Ascending aorta (tissue), 2 donors: ENCODE measurements at places on chromosomes 11 and 22.

DNA sequence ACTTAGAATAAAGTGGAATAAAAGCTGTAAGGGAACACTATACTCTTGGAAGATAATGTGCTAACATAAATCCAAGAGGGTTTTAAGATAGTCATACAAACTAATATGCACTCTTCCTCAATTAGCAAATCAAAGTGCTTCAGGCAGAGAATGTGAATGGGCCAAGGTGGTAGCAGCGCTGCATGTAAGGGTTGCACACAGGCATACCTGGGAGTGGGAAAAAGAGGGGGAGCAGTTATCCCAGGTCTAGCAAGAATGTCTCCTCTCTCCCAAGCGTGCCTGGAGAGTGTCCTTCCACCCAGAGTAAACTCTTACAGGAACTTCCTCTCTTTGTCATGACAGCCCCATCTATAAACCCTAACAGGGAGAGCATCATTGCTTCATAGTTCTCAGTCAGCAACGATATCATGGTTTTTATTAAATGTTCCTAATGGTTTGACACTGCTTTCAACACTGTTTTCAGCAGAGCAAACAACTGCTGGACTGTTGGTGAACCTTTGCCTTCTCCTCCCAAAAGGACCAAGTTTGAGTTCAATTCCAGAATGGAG, 61.6 kb downstream of the SYTL2 start:
- no peak for DNase-seq

DNA sequence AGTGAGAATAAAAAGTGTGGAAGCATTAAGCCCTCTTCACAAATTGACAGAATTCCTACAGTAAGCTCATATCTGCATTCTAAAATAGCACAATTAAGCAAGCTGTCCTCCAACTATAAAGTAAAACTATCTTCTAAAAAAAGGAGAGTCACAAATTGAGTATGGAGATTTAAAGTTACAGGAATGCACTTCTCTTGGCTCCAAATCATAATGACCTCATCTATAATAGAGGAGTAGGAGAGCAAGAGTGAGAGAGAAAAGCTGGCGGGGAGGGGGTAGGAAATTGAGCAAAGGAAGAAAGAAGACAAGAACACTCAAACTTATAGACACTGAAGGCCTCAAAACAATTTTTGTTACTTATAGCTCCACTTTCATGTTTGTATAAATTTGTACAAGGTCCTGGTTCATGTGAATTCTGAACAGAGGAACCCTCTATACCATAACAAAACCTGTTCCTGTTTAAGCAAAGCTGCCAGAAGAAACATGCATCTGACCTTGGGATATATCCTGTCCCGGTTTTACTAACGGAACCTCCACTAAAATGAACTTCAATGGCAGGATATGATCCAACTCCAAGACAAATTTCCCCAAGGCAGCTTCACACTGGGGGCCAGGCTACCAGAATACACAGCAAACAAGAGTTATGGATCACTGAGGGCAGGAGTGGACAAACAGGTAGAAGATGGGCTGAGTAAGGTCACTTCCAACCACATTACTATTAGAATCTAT, 37.2 kb downstream of the SLC35F2 start:
- DNase-seq, result no peak

DNA sequence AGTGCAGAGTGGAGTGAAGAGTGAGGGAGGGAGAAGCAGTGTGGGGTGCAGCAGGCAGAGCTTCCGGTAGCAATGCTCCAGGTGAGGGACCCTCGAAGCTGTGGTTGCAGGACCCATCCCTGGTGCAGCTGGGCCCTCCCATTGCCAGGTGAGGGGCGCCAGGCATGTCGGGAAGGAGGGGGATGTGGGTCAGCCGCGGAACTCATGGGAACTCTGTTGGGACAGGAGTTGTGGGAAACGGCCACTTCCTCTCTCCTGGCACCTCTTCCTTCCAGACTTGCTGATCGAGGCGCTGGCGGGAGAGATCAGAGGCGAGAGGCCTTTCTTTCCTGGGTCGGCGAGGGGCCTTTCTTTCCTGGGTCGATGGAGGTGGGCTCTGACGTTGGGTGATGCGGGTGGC, 48.5 kb downstream of the TPCN2 start:
- DNase-seq, result no peak

DNA sequence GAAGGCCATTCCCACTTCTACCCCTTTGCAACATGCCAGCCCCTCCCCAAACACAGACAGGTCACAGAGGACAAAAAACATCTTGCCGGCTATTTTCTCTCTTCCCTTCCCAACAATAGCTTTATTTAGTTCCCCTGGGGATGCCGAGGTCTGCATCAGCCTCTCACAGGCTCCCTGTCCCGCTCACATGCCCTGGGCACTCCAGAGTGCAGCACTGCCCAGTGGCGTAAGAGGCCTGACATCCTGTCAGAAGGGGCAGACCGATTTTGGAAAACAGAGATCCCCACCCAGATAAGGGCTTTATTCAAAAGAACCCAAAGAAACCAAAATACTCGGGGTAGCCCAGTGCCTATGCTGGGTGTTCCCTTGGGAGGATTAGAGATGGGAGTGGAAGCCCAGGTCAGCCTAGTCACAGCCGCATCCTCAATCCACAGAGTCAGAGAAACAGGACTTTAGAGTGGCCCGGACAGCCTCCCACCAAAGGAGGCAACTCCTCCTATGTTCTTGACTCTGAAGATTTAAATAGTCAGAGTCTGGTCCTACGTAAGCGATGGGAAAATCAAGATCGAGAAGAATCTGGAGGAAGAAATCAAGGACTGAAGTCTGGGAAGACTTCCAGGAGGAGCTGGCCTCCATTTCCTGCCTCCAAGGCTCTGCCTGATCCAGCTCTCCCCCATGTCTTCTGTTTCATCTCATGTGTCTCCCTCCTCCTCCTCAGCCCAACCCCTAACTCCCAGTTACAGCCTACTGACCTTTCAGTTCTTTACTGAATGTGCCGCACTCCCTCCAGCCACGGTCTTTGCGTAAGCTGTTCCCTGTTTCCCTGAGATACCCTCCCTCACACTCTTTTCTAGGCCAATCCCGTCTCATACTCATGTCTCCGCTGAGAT, 129.3 kb downstream of the FBXO7 start:
- no peak for DNase-seq

DNA sequence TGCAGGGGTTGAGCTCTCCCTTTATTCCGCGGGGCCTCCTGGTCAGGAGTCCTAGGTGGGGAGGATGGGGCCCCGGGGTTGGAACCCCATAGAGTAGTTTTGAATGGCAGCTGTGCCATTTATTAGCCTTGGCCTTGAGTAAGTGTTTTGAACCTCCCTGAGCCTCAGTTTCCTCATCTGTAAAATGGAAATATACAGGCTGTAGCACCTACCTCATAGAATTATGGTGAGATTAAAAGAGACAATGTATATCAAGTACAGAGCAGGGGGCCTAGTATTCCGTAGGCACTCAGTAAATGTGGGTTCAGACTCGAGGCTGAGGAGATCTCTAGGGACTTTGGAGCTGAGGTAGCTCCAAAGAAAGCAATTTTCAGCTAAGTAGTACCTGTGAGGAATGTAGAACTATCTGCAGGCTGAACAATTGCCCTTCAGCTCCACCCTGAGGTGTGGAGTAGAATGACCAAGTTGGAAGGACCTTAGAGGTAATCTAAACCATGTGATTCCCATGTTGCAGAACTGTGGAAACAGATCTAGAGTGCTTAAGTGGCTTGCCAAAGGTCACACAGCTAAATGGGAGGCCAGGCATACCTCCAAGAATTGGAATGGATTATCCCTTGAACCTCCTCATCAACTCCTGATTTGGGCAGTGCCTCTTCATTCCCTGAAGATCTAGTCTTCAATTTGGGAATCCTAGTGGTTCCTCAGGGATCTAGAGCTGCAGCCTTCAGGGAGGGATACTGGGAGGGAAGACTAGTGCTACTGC, 682 bp downstream of the PGAP2 start:
- no peak for DNase-seq

GRCh38 chr11:27721264-27722116, 21.2 kb upstream of the BDNF start:
- no peak for DNase-seq

DNA sequence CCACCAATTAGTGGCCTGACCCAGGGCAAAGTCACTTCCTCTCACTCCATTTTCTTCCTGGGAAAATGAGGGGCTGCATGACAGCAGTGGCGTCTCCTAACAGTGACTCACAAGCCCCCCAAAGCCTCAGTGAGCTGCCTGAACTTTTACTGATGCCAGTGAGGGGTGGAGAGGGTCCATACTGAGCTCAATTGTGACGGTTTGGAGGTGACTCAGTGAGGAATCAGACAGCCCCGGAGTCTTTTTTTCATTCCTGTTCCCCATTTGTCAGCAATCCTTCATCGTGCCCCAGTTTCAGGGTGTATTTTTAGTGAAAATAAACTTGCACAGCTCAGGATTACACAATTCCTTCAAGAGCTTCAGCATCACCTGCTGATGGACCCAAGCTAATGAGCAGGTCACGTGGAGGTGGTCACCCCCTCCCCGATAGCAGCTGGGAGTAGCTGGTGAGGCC, 30.1 kb upstream of the RASD2 start:
- DNase-seq, result no peak

- DNase-seq, result no peak
Observed at GRCh38 chr22:24893341-24894070, 53.0 kb downstream of the LHFPL7 start.

DNA sequence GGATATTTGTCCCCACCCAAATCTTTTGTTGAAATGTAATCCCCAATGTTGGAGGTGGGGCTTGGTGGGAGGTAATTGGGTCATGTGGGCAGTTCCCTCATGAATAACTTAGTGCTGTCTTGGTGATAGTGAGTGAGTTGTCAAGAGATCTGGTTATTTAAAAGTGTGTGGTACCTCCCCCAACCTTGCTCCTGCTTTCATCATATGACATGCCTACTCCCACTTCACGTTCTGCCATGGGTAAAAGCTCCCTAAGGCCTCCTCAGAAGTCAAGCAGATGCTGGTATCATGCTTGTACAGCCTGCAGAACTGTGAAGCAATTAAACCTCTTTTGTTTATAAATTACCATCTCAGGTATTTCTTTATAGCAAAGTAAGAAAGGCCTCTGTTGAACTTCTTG, 30.6 kb downstream of the AAMDC start:
- DNase-seq, result no peak

GRCh38 chr11:37078521-37078920, 480.5 kb upstream of the RAG2 start:
- no peak for DNase-seq

DNA sequence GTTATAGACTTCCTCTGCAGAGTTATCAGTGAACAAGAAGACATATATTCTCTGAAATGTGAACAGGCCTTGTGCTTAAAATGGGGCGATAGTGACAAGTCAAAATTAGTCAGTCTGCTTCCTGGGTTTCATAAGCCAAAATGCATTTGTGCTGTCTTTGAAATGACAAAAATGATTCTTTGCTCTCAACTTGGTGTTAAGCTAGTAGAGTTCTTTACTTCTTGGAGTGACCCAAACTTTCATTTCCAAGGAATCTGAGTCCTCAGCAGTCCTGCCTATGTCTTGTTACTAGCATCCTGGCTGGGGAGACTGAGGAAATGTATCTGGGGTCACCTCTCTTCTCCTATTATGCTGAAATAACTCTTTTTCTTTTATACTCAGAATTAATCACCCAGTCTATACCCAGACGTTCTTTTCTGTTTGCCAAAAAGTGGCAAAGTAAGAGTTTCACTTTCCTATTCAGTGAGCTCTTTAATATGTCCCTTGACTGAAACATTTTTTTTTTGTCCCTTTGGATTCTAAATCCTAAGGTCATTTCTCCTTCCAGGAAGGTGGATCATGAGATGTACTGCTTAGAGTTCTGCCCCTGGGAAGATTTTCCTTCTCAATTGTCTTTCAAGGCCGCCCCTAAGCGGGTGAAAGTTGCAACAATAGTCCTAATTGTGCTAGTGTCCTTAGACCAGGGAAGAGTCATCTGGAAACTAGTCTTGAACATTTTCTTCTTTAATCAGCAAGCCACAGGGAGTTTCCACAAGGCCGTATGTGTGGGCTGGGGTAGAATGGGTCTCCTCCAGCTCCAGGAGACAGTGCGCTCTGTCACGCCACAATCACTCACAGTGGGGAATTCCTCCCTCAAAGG, 53.0 kb upstream of the RDX start:
- DNase-seq, result no peak

GRCh38 chr22:23269441-23270211, 89.3 kb downstream of the BCR start:
- DNase-seq, result no peak

- DNase-seq, result no peak
Observed at GRCh38 chr11:68843052-68843561, 1.4 kb upstream of the CPT1A start.

GRCh38 chr11:75697906-75698581, 19.6 kb upstream of the MOGAT2 start:
- DNase-seq, result no peak

GRCh38 chr11:1411301-1411700, 21.6 kb downstream of the BRSK2 start:
- no peak for DNase-seq

DNA sequence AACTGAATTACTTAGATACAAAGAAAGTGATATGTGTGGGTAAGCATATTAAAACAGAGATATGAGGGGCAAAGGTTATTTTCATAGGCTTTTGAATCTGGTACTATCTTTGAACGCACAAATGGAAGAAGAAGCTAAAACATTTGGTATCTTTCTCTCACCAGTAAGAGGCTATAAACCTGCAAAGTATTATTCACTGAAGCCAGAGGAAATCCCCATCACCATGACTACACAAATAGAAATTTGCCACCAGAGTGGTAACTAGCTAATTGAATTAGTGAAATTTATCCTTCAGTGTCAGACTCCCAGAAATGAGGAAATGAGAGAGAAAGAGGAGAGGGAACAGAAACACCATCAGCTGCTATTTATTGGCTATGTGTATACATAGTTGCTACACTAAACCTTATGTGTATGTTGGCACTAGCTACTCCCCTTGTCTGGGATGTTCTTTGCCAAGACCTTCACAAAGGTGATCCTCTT, 503.4 kb downstream of the DLG2 start:
- DNase-seq, result no peak

DNA sequence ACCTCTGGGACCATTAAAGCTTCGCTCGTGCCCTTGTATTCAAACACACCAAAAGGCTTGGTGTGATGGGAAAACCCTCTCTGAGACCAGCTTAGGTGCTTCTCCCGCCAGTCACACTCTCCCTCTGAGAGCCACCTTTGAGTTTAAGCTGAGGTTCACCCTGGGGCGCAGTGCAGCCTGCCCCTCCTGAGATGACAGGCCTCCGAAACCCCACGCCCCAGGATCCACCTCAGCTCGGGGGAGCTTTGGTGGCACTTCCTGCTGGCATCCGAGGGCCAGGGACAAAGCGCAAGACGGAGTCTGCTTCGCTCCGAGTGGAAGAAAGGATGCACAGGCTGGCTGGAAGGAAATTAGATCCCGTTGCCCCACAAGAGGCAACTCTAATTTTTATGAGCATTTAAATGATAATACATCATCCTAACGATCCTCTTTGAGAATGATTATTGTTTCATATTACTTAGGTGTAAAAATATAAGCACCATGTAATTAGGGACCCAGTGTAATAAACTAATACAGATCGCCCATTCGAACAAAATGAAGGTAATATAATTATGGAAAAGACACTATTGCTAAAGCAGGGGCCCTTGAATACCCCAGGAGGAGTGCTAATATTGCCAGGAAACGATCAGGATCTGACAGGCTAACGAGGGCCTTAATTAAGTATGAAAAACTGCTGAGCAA, 134.7 kb downstream of the CEP164 start:
- no peak for DNase-seq

GRCh38 chr11:23320131-23320530, 459.9 kb upstream of the CCDC179 start:
- no peak for DNase-seq

GRCh38 chr11:83643115-83643514, 356.9 kb upstream of the CCDC90B start:
- DNase-seq, result no peak

- no peak for DNase-seq
Observed at GRCh38 chr11:92707173-92707619, 262.3 kb upstream of the MTNR1B start.
